ENCODE measurements at places on chromosomes 1 and 21. TPM values are rescaled to one million over a fixed set of nuclear protein-coding genes. Genes with fewer than 3 reads are reported as not detected.

The NBL1 gene
- polyA plus RNA-seq, result 34.3 TPM

The AK5 gene
- 9.9 TPM for polyA plus RNA-seq

The AGMAT gene
- polyA plus RNA-seq, result 2.4 TPM

The SLAMF1 gene
- polyA plus RNA-seq, result 2.5 TPM

The ZNF684 gene
- polyA plus RNA-seq, result 3.6 TPM

The LHX4 gene
- 2.3 TPM for polyA plus RNA-seq

The GPATCH2 gene
- polyA plus RNA-seq, result 15.8 TPM

The LRRC41 gene
- 59.4 TPM for polyA plus RNA-seq

The APCS gene
- polyA plus RNA-seq, result not detected

The KIAA0040 gene
- polyA plus RNA-seq, result 11.6 TPM

The MROH7 gene
- polyA plus RNA-seq, result 1.8 TPM

The SMYD2 gene
- polyA plus RNA-seq, result 98.3 TPM

The MIXL1 gene
- polyA plus RNA-seq, result 0.39 TPM

The TMEM200B gene
- polyA plus RNA-seq, result 8.7 TPM

The NPR1 gene
- 15.0 TPM for polyA plus RNA-seq

The LINGO4 gene
- polyA plus RNA-seq, result 0.16 TPM

The P3H1 gene
- polyA plus RNA-seq, result 105 TPM

The RGS16 gene
- 26.6 TPM for polyA plus RNA-seq

The BCL2L15 gene
- polyA plus RNA-seq, result 0.70 TPM

The TTLL10 gene
- 0.43 TPM for polyA plus RNA-seq

The PAQR7 gene
- polyA plus RNA-seq, result 6.5 TPM

The CD5L gene
- polyA plus RNA-seq, result not detected

The ASPM gene
- 14.6 TPM for polyA plus RNA-seq

The FNDC5 gene
- polyA plus RNA-seq, result 186 TPM

The TRABD2B gene
- 7.0 TPM for polyA plus RNA-seq

The ATP6V1G3 gene
- not detected for polyA plus RNA-seq

The PSMG1 gene
- 33.4 TPM for polyA plus RNA-seq

The GATAD2B gene
- 16.9 TPM for polyA plus RNA-seq

The TTLL7 gene
- 39.9 TPM for polyA plus RNA-seq

The SH2D2A gene
- 1.8 TPM for polyA plus RNA-seq

The CLDN14 gene
- 2.8 TPM for polyA plus RNA-seq

The CAMK2N1 gene
- 7.6 TPM for polyA plus RNA-seq

The C1QTNF12 gene
- 2.2 TPM for polyA plus RNA-seq

The IQCC gene
- polyA plus RNA-seq, result 3.6 TPM

The CHI3L1 gene
- polyA plus RNA-seq, result 1.2 TPM

The REG4 gene
- polyA plus RNA-seq, result not detected

The TMCO2 gene
- not detected for polyA plus RNA-seq

The NPHS2 gene
- not detected for polyA plus RNA-seq

The IL20 gene
- polyA plus RNA-seq, result not detected

The SH2D1B gene
- 0.24 TPM for polyA plus RNA-seq

The SHISA4 gene
- 31.9 TPM for polyA plus RNA-seq

The AVPR1B gene
- 0.63 TPM for polyA plus RNA-seq

The RIPPLY3 gene
- polyA plus RNA-seq, result 0.23 TPM

The PLA2G2D gene
- not detected for polyA plus RNA-seq

The C1orf94 gene
- not detected for polyA plus RNA-seq

The VSIG8 gene
- not detected for polyA plus RNA-seq

The SPAG17 gene
- polyA plus RNA-seq, result 2.2 TPM

The SYT6 gene
- 1.8 TPM for polyA plus RNA-seq

The PTAFR gene
- polyA plus RNA-seq, result 1.8 TPM

The LCK gene
- 0.73 TPM for polyA plus RNA-seq

The CFHR2 gene
- polyA plus RNA-seq, result not detected
